ENCODE measurements at places on chromosomes 3 and 15.

- DNase-seq: peak; percentile 55
Observed at GRCh38 chr3:31213869-31214486, 318.7 kb upstream of the STT3B start.

DNA sequence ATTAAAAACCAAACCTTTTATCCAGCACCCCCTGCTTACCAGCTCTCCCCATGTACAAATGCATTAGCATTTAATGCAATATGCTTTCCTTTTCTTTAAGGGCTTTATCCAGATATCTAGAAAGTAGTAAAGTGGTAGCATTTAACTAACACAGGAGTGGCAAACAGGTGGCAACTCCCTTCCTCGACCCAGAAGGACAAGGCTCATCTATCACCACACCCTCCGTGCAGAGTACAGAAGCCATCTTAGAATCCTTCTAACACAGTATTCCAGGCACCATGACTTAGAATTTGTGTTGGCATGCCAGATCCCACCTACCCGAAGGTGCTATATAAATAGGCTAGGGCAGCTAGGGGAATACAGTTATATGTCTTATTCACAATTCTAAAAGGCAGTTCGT, 148.6 kb upstream of the NSMCE3 start:
- no peak for DNase-seq

- DNase-seq: no peak
Observed at GRCh38 chr15:64842096-64842939, 603 bp downstream of the PLEKHO2 start.

DNA sequence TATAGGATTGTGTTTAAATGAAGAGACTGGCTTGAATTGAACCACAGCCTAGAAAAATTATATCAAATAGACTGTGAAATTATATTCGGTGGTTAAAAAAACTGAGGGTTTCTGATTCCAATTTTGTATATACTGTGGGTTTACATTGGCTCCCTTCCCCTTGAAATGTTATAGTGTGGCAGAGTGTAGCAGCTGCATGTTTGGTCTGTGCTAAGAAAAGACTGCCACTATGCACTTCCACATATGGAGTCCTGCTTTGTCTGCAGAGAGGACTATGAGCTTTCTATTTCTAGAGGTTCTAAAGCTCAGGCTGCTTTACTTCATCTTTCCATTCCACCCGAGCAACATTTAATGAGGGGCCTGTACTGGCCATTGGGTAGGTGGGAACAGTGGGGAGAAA, 112.3 kb downstream of the P3H2 start:
- DNase-seq: no peak

DNA sequence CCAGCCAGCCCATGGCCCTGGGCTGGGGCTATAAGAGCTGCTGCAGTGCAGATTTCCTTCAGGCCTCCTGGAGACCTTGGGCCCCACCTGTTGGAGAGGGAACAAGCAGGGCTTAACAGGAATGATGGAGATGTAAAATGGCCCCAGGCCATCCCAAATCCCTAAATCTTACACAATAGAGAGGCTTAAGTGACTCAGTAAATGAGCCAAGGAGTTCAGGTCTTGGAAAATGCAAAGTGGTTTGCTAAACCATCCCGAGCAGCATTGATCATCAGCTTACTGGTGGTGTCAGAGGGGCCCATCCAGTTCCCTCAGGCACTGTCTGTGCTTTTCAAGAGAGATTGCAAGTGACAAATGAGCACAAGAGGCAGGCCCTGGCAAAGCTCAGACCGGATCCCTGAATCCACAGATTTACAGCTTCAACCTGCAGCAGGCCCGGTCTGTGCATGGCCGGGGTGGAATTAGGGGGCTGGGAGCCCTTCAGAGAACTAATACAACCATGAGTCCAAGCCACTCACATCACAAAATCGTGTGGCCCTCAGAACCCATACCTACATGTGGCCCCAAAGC, 325.4 kb downstream of the UACA start:
- no peak for DNase-seq

- no peak for DNase-seq
Observed at GRCh38 chr3:104598848-104599511, 767.7 kb upstream of the ALCAM start.

DNA sequence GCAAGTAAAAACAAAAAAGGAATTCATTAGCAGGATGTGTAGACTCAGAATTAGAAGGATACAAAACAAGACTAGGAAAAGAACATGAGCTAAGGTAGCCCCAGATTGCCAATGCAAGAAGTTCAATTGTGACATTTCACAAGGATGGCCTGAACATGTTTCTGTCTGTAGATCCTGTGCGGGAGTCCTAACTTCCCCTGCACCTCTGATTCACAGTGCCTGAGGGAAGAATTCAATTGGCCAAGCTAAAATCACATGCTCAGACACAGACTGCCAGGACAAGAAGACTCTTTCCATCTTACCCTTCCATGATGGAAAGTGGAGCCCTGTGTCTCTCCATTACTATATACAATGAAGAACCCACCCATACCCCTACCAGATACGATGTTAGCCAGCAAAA, 251.5 kb downstream of the KCNH8 start:
- no peak for DNase-seq

DNA sequence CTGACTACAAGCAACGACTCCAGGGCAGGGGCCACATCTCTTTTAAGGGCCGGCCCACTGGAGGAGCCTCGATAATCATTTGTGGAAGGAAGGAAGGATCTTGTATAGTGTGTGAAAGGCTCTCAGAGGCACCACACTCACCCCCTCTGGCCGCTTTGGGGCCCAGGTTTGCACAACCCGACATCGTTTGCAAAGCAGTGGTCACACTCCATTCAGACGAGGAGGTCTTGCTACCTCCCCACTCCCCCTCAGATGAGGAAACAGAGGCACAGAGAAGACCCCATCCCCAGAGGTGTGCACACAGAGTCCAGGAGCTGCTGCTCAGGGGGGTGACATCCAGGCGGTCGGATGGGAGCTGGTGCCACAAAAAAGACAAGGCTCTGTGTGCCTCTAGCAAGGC, 29.6 kb downstream of the IQSEC1 start:
- DNase-seq: no peak

DNA sequence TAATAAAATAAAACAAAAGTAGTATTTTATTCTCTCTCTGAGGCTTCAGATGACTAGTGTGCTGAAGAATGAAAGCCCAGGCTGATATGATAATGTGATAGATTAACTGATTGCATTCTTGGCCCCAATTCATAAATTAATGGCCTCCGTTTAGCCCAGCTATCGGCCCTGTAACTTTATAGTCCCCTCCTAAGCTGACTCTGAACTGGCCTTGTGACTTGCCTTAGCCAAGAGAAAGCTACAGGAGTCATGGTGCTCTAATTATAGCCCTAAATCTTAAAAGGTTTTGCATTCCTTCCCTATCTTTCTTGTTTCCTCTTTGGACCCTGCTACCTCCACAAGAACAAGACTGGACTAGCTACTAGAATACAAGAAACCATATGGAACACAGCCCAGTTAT, 123.2 kb upstream of the EPHA3 start:
- no peak for DNase-seq

DNA sequence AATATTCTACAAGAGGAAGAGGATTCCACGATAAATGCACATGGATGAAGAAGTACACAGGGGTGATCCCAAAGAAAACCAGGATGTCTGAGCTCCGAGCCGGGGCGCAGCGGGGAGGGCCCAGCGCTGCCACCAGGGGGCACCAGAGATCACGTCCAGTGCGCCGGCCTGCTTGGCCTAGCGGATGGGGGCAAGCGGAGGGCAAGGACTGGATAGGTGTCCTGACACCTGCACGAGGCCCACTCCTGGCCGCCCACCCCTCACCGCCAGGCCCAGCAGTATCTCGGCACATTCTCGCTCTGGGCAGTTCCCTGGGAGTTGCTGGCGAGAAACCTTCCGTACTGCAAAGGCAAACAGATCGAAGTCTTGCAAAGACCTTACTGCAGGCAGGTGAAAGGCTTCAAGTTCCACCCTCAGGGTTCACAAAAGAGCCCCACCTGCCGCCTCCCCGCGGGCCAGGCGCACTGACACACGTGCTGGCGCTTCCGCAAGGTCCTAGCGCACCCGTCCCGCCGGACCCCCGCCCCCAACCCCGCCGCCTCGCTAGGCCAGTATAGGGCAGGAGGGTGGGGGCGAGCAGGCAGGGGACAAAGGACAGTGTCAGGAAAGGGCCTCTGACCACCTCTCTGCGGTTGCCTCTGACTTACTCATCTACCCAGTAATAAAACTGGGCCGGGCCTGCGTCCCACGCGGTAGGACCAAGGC, 3.3 kb downstream of the ANKRD63 start:
- DNase-seq: peak; percentile 76

- DNase-seq: no peak
Observed at GRCh38 chr3:136543385-136543784, 208.8 kb downstream of the STAG1 start.

- no peak for DNase-seq
Observed at GRCh38 chr3:10160346-10160745, 4.4 kb upstream of the IRAK2 start.

DNA sequence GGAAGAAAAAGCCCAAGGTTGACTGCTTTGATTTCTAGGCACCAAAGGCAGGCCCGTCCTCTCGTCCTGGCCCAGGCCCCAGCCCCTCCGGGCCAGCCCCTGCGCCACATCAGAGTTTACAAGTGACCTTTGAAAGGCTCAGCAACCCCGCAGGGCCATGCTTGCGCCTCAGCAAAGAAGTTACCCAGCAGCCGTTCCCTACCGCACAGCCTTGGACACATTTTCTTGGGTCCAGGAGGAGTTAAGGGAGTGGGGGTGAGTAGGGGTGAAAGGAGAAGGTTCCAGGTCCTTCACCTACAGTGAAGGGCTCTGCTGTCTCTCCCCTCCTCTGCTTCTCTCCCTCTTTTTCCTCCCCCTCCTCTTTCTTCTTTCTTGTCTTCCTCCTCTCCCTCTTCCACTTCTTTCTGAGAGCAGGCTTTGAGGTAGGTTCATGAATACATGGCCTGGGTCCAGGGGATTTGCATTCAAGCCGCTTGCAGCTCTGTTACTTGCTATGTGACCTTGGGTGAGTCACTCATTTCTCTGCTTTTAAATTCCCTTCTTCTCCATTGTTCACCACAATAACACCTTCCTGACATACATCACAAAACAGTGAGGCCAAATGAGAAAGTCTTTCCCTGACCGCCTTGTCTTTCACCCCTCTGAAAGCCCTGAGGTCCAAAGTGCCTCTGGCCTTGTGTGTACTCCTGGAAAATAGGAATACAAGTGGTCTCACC, 223.3 kb upstream of the TPRG1 start:
- DNase-seq: no peak

DNA sequence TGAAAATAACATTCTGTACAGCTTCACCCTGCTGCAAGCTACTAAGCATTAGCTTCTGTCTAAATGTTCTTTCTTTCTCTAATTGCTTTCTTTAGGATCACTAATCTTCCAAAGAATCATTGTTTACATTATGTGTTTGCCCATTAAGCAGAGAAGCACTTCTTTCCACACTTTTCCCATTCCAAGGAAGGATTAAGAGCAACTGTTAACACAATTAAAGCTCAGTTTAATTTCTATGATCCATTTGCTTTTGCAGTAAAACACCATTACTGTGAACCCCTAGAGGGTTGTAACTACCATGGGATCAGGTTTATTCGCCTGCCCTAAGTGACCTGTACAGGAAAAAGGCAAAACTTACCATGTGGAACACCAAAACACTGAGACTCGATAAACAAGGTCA, 125.8 kb upstream of the ZNF385D start:
- no peak for DNase-seq

DNA sequence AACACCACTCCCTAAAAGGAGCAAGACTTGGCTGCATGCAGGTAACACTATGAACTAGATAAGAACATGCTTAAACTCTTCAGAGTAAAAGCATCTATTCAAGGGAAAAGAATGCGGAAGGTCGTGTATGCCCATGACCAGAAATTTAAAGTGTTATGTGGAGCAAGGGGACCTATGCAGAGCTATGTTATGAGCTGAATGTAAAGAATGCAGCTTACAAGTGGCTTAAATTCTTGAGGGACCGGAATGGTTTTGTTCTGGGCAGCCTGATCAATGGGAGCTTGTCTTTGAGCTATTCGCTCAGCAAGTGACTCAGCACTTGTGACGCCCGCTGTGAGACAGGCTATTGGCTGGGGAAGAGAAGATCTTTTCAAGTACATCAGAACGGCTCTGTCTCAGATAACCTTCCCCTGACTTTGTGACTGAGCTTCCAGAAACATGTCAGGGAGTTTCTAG, 367.5 kb upstream of the THBS1 start:
- no peak for DNase-seq

GRCh38 chr3:60551455-60552209, 699.6 kb downstream of the FHIT start:
- DNase-seq: no peak
